ENCODE measurements at places on chromosomes 1 and 21.

DNA sequence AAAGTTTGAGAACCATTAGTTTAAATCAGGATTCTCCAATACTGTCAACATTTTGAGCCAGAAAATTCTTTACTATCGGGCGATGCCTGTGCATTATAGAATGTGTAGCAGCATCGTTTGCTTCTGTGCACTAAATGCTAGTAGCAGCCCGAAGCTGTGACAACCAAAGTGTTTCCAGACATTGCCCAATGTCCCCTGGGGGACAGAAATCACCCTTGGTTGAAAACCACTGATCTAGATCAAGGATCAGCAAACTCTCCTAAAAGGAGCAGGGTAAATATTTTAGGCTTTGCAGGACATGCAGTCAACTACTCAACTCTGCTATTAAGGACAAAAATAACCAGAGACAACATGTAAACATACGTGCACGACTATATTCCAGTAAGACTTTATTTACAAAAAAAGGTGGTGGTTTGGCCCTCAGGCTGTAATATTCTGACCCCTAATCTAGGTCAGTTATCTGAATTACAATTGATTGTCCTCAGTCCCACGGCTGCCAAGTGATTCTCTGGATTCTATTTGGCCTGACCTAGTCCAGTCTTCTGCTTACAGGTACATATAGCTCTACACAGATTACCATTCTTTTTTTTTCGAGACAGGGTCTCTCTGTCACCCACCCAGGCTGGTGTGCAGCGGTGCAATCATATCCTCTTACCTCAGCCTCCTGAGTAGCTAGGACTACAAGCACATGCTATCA lies 10.6 kb downstream of the FAF1 start:
- no peak for DNase-seq

DNA sequence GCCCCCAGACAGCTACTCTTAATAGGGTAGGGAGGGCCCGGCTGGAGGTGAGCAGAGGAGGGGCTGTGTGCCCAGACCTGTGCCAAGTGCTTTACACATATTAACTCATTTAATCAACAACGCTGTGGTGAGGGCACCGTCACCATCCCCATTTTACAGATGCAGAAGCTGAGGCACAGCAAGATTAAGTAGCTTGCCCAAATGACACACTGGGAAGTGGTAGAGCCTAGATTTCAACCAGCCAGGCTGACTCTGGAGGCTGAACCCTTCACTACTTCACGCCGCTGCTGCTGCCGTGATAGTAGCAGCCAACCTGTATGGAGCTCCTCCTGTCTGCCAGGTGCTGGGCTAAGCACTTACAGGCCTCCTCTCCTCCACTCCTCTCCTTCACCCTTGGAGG lies 127.2 kb downstream of the PTPRU start:
- DNase-seq = no peak

GRCh38 chr1:37734629-37735591 lies 30.0 kb downstream of the EPHA10 start:
- DNase-seq = no peak

DNA sequence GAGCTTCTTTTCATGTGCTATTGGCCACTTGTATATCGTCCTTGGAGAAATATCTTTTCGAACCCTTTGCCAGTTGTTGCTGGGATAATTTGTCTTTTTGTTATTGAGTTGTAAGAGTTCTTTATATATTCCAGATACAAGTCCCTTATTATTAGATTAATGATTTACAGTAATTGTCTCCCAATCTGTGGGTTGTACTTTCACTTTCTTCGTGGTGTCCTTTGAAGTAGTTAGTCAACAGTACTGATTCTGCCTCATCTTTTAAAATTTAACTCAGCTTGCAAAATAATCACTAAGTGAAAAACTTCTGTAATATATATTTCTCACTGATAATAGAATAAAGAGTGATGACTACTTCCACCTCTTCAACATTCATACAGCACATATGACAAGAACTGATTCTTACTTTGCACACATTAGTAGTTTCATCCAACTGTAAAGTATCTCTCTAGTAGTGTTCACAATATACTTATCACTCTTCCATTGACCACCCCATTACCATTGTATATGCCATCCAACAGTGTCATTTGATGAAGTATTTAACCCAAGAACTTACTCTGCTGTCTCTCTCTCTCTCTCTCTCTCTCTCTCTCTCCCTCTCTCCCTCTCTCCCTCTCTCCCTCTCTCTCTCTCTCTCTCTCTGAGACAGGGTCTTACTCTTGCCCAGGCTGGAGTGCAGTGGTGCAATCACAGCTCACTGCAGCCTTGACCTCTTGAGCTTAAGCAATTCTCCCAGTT lies 104.2 kb upstream of the DMRTA2 start:
- DNase-seq = no peak

DNA sequence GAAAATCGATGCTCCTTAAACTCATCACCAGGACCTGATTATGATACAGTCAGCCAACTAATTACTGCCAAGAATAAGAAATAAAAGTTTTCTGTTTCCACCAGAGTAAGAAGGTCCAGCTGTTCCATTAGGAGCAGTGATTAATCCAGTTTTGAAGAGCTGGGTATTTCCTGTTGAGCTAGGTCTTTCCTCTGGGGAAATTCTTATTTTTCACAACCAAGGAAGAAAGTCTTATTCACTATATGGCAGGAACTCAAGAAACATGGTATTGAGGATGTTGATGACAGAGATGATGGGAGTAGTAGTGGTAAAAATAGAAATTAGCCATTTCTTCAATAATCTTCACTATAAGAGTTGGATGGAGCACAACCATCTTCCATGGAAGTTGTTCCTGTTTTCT lies 374.6 kb upstream of the RUNX1 start:
- no peak for DNase-seq

DNA sequence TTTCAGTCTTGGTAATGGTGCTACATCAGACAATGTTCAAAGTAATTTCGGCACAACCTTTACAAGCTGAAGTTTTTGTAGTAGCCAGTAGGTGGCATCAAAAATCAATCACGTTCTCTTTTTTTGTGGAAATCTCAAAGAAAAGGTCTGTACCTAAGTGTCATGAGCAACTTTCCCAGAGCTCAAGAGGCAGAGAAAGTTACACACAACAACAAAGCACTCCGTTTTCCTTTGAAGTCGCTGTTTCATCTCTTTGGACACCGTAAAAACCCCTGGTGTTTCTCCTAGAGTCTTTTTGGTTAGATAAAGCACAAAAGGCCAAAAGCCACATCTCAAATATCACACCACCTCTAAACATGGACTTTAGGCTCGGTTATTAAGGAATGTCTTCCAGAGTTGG lies 131.6 kb downstream of the LHX8 start:
- DNase-seq = no peak

- DNase-seq = no peak
Observed at GRCh38 chr1:95028954-95029353, 43.8 kb downstream of the ALG14 start.

DNA sequence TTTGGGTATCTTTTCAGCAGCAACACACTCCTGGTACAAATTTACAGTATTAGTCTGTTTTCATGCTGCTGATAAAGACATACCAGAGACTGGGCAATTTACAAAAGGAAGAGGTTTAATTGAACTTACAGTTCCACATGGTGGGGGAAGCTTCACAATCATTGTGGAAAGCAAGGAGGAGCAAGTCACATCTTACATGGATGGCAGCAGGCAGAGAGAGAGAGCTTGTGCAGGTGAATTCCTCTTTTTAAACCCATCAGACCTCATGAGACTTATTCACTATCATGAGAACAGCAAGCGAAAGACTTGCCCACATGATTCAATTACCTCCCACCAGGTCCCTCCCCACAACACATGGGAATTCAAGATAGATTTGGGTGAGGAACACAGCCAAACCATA lies 124.5 kb downstream of the TPR start:
- DNase-seq = no peak

DNA sequence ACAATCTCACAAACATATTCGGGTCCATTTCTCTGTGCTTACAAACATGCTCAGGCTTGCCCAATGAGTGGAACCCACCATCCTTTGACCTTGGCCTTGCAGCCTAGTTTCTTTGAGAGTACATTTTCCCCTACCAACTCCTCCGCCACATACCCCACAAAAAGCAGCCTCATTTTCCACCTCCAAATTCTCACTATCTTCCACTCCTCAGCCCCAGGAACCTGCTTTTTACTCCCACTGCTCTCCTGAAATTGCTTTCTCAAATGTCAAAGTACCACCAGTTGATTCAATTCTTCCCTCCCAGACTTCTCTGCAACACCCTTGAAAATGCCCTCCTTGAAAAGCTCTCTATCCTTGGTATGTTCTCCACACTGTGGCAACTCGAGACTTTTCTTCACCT lies 103.8 kb downstream of the RUNX1 start:
- no peak for DNase-seq

- no peak for DNase-seq
Observed at GRCh38 chr1:148318123-148318903, 164.8 kb downstream of the PPIAL4G start.

- no peak for DNase-seq
Observed at GRCh38 chr1:192967901-192968300, 91.3 kb downstream of the UCHL5 start.

DNA sequence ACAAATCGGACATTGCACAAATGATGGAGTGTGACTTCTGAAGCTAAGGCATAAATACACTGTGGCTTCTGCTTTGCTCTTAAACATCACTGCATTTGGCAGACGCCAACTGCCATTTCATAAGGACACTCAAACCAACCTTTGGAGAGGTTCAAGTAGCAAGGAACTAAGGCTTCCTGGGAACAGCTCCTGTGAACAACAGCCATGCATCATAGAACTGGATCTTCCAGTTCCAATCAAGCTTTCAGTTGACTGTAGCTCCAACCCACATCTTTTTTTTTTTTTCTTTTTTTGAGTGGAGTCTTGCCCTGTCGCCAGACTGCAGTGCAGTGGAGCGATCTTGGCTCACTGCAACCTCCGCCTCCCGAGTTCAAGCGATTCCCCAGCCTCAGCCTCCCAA lies 10.7 kb upstream of the HUNK start:
- DNase-seq = no peak

DNA sequence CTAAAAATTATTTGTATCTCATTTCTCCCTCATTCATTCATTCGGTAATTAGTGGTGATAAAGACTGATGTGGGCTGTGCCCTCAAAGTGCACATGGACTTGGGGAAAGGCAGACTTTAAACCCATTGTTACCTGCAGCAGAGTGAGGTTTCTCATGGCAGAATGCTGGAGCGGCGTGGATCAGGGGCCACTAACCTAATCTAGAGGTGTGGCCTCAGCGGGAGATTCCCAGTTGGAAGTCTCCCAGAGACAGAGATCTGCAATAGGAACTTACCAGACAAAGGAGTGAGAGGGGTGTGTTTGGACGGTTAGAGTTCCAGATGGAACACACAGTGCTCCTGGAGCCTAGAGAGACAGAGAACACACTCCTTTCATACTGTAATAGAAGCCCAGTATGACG lies 73.5 kb downstream of the VPS26C start:
- DNase-seq = no peak

- no peak for DNase-seq
Observed at GRCh38 chr1:203353486-203353885, 2.6 kb upstream of the FMOD start.

- no peak for DNase-seq
Observed at GRCh38 chr1:44947063-44947773, 39.2 kb downstream of the EIF2B3 start.

DNA sequence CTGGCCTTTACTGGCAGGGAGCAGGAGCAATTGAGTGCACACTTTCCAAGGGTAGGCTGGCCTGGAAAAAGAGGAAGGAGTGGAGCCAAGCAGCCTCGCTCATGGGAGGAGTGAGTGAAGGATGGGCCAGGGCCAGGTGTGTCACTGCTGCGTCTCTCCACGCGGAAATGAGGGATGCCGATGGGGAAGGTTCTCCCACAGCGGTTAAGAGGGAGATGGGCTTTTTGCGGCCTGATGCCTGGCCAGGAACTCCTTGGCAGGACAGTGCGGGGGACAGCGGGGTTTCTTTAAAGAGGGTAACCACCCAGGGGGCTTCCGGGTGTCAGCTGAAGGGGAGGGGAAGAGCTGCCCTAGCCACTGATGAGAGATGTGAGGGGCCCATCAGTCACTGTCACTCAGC lies 82.4 kb downstream of the PTPRU start:
- DNase-seq = no peak
